ENCODE measurements at places on chromosomes 6 and 20.

- DNase-seq = no peak
Measured at GRCh38 chr6:138328210-138328609, 49.5 kb upstream of the SMIM28 start.

GRCh38 chr6:93416571-93417420 lies 2.6 kb downstream of the EPHA7 start:
- no peak for DNase-seq

DNA sequence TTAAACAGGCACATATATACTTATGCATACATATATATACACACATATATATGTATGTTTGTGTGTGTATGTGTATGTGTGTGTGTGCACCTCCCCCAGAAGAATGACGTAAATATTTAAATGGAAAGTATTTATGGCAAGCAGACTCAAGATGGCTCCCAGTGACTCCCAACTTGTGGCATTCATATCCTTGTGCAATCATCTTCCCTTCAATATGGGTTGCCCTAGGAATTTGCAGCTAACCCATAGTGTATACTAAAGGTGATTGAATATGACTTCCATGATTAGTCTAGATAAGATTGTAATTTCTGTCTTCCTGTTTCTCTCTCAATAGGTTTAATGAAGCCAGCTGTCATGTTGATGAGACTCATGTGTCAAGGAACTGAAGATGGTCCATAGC lies 127.6 kb downstream of the TRDN start:
- no peak for DNase-seq

DNA sequence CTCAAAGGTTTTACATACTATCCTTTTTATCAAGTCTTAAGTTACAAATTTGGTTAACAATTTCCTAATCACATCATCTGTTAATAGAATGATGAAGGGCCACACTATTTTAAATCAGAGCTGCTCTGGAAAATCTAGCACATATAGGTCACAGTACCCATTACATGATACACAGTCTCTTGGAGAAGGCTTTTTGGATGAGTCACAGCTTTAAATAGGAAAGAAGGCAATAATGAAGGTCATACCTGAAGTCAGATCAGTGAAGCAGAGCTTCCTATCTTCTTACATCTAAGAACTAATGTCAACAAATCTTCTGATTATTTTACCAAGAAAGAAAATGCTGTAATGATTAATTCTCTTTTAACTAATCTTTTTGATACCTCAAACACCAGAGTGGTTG lies 248.5 kb downstream of the BTBD9 start:
- no peak for DNase-seq

GRCh38 chr6:149094934-149095351 lies 222.6 kb upstream of the TAB2 start:
- no peak for DNase-seq

GRCh38 chr20:17933121-17933520 lies 35.5 kb downstream of the SNX5 start:
- no peak for DNase-seq

GRCh38 chr20:53527196-53527595 lies 66.4 kb downstream of the ZNF217 start:
- peak; percentile 64 for DNase-seq

DNA sequence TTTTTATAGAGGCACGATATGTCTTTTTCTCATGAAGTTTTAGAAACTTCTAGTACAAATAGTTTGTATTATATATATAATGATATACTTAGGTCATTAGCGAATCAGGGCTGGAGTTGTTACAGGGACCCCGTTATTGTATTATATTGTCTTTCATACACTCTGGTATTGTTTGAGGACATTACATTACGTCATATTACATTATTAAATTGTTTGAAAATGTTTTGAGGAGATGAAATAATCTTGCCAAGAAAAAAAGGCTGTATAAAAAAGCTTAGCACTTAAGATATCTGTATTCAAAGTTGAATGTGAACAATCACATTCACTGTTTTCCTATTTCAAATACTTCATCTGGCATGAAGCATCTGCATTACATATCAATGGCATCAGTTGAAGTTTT lies 239.6 kb upstream of the ASCC3 start:
- DNase-seq = no peak

DNA sequence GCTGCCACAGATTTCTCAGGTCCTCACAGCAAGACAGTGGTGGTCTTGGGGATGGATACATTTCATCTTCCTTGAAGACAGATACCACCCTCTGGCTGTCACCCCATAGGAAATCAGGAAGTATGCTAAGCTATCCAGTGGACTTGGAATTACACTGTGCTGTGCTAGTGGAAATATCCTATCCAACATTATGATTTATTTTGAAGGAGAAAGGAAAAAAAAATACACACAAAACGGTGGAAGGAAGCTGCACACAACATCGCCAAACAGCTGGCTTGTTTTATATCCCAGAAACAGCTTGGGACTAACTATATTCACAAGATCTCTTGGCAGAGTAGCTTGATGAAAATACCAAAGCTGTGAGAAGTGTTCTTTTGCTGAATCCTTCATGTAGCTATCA lies 257.6 kb downstream of the LAMA2 start:
- DNase-seq = no peak

- DNase-seq = no peak
Measured at GRCh38 chr6:111837007-111837406, 36.2 kb downstream of the FYN start.

DNA sequence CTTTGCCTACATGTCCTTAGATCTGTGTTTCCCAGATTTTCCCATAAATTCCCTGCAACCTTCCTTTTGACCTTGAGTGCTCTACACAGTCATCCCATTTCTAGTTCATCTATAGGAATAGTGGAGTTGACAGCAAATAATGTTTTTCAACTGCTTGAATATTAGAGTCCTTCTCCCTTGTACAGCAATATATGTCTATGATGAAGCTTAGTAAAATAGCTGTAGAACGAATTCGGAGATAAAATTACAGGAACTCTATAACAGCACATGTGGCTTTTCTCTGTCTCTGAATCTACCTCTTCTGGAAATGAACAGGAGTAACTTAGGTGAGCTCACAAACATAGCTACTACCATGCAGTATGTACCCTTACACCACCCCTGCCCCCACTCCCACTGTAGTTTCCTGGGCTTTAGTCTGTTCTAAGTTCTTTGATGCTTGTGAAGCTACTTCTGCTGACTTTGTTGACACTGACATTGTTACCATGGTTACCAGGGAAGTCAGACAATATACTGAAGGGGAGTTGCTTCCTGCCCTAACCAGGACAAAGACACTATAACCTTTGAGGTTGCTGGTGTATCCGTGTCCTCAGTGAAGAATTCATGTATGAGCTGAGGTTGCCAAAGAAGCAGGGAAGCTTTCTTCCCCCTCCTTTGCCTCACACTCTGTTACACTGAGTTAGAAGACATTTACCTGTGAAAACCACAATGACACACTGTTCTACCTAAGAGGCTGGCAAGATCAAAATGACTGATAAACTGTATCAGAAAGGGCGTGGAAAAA lies 35.8 kb upstream of the SHLD1 start:
- DNase-seq = no peak

DNA sequence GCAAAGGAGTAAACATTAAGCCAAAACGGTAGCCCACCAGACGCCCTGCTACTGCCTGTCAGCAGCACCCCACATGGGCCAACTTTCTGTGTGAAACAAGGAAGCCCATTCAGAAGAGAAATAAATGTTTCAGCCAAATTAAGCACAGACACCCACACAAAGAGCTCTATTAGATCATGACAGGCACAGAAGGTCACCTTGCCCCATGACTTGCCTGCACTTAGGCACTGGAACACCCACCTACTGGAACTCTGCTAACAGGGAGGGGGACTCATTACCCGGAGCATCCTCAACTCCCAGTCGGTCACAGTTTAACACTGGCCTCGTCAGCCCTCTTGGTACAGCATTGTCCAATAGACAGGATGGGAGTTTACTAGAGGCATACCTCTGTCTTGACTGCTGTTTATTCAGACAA lies 31.8 kb downstream of the GFOD1 start:
- no peak for DNase-seq

GRCh38 chr6:19860235-19860877 lies 23.2 kb downstream of the ID4 start:
- no peak for DNase-seq

Measured in RWPE2 (cell line).